ENCODE measurements at places on chromosomes 5 and 9.

DNA sequence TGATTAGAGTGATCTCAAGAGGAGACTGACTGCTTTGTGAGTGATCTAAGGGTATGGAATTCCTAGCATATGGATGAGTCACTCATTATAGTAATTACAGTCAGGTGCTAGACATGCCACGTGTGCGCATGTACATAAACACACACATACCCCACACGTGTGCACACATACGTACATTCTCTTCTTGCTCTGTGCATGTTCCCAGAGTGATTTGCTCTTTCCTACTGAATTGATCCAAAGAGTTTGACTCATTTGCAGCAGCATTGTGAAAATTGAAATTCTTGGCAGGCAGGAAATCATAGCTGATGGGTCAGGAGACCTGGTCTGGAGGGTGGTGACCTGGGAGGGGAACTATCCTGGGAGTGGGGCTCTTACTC lies 63.8 kb downstream of the ANGPTL2 start:
- DNase-seq: no peak

- DNase-seq: no peak
Observed at GRCh38 chr5:142540922-142541422, 144.9 kb downstream of the FGF1 start.

DNA sequence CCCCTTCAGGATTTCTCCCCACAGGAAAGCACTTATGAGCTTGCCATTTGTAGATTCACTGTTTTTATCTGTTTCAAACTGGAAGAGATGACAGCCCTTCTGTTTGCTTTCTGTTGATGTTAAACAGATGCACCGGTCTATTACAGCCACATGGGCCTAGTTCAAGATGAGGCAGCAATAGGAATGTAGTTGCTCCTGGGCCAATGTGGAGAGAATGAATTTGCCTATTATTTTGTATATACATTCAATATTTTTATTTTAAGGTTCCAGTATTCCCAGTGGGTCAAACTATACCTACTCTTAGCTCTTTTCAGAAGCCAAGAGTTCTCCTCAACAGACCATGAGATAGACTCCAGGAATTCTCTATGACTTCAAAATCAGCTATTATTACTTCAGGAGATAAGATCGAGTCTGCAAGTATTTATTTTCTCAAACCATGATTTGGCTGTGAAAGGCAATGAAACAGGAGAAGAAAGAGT lies 461.6 kb downstream of the RASEF start:
- DNase-seq: no peak

GRCh38 chr5:164818445-164818844 lies 1313.0 kb downstream of the MAT2B start:
- no peak for DNase-seq

- no peak for DNase-seq
Observed at GRCh38 chr5:142281966-142282365, 42.9 kb downstream of the SPRY4 start.

GRCh38 chr9:116342061-116342460 lies 188.5 kb downstream of the PAPPA start:
- DNase-seq: no peak

DNA sequence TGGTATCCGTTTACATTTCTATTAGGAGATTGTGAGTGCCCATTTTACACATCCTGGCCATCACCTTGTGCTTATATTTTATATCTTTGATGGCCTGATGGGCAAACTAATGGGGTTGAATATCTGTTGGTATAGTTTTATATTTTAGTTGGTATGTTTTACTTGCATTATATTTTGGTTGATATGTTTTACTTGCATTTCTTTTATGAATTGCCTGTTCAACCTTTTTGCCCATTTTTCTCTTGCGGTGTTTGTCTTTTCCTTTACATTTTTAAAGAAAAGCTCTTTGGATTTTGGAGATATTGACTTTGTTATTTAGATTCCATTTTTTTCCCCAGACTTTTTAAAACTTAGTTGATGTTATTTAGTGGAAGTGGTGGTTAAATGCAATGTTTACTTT lies 14.6 kb downstream of the ZNF618 start:
- no peak for DNase-seq

DNA sequence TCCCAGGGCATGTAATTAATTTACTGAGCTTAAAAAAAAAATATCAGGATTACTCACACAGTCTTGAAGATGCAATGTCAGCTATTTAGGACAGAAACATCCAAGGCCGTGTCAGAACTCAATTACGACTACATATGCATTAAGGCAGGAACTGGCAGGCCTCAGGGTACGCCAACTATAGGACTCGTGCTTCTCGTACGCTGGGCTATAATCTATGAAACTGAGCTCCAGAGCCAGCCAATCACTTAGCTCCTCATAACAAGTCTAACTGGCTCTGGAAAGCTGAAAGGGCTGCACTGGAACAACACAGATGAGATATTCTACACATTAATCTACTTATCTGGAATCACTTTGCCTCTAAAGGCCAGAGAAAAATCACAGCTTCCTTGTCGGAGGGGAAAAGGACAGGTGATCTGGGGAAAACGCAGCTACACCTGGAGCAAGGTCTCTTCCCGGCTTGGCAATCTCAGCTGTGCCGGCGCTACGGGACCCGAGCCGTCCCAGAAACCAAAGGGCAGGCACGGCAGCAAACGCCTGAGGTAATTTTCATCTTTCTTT lies 212.0 kb downstream of the DEPDC1B start:
- DNase-seq: no peak

DNA sequence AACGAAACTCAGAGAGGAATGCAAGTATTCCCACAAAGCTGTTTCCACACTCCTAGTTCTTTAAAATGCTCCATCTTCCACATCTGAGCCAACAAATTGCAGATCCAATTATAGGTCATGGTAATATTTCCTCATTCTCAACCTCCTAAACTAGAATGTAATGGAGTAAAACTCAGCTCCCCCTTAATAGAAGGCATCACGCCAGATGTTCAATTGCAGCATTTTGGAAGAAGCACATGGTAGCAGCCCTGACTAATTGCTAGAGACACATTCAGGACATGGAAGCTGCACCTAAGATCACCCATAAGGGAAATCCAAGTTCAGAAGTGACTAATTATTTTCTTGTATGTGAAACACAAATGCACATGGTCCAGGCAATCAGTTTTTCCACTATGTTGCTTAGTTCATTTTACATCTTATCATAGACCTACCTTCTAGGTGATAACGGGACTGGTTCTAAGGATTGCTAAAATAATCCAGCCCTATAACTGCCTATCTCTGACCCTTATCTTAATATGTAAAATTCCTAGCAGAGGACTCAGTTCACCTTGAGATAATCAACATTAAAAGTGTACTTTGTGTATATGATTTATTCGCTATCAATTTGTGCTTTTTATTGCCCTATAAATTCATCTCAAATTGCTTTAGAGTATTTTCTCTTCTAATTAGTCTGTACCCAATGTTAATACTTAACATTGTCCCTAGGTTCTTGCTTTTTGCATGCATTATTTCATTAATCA lies 75.1 kb downstream of the GABRB2 start:
- DNase-seq: no peak

DNA sequence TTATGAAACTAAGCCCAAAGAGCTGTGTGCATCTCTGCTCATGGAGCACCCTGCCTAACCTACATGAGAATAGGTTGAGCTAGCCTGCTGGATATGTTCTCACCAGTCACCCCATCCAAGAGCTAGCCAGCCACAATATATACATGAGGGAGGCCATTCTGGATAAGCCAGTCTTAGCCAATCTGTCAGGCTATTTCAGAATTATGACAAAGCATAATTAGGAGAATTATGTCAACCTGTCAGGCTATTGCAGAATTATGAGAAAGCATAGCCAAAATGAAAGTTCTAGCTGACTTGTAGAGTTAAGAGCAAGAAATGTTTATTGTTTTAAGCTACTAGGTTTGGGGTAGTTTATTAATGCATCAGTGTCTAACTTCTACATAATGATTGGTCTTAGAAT lies 189.8 kb downstream of the WDR70 start:
- no peak for DNase-seq

GRCh38 chr5:172765766-172766286 lies 5.2 kb downstream of the DUSP1 start:
- DNase-seq: no peak

DNA sequence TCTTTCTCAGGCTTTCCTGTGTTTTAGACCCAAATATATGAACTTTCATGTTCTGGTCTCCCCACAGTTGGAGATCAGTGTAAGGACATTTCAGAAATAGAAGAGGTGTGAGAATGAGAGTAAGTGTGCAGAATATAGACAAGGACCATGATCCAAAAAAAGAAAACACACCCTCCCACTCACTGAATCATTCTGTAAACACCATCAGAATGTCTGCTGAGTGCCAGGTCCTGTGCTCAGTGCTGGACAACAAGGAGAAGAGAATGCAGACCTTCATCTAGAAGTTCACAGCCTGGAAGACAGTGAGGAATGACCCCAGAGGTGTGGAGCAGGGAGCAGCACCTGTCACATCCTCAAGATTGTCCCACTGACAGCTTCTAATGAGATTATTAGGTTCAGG lies 19.1 kb upstream of the SH3RF2 start:
- no peak for DNase-seq

GRCh38 chr9:124290743-124291554 lies 33.2 kb downstream of the NEK6 start:
- no peak for DNase-seq

GRCh38 chr5:124747791-124748686 lies 1.6 kb upstream of the ZNF608 start:
- DNase-seq: no peak

DNA sequence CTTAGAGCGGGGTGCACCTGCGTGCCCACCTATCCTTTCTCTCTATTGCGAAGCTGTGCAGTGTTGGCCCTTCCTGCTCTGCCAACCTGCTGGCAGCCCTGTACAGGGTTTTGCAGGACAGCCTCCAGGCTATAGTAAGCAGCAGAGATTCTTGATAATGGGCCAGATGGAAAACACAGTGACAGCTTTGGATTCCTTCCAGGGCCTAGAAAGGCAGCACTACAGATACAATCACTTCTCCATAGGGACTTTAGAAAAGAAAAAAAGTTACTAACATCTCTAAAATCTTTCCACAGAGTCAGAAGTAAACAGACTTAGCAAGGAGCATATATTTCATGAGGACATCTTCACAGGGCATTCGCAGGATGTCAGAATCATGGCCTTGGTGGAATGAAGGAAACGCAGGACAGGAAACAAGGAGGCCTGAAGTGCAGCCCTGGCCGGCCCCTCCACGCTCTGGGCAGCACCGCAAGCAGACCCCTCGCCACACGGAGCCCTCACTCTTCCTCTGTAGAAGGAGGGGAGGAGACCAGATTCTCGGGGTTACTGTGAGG lies 172.1 kb upstream of the GAS1 start:
- DNase-seq: no peak

GRCh38 chr5:59380350-59380951 lies 513.1 kb downstream of the PDE4D start:
- DNase-seq: no peak

DNA sequence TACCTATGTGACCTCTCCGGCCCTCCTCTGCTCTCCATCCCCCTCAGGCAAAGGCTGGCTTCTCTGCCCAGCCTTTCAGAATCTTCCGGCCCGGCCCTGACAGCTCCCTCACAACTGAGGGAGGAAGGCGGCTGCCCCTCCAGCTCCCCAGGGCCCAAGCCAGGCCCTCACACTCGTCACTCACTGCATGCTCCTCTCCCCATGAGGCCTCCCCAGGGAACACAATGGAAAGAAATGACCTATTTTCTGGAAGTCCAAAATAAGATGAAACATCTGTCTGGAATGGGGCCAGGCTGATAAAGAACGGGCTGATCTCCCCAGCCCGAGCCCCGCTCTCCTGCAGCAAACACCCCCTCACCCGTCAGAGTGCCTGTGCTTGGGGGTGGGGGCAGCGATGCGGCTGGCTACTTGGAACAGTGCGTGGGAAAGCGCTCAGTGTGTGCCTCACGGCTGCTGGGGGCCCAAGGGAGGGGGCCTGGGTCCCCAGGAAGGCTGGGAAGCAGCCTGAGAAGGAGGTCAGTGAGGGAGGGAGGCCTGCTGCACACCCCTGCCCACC lies 11.3 kb downstream of the PDGFRB start:
- no peak for DNase-seq

- no peak for DNase-seq
Observed at GRCh38 chr9:129714511-129715061, 38.3 kb downstream of the PTGES start.

GRCh38 chr5:27900761-27901160 lies 862.4 kb upstream of the CDH9 start:
- no peak for DNase-seq

DNA sequence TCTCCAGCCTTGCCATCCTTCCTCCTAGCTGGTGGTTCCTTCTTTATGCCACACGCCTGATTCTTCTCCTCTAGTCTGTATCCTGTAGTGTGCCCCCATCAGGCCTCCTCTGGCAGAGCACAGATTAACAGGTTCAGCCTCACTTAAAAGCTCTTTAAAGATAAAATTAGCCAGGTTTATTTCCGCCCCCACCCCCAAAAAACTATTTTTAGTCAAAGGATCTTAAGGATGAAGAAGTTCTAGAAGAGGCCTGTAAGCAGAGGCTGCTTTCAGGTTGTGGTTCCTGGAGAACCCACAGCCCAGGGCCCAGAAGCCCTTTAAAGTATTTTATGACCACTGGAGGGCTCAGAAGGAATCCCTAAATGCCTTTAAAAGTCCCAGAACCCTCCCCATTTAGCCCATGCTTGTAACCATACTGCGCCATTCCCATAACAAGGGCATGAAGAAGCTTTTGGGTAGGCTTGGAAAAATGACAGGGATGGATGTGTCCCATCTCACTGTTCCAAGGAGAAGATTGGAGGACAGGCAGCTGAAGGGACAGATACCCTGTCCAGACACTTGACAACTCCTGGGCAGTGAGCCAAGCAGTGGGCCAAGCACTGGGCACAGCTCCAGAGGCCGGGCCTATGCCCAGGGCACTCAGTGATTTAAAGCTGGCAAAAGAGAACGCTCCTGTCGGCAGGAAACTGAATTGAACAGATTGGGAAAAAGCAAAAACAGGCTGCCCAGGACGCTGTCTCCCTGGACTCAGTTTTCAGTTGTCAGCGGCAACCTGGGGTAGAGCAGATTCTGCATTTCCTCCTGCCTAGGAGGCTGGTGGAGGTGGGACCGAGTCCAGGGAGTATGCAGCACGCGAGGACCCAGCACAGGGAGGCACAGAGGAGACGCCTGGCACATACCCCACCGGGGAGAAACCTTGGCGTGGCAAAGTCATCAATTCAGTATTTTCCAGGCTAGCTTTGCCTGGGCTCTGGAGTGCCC lies 106.3 kb upstream of the SSBP2 start:
- no peak for DNase-seq
